GOT3 (cell line): ENCODE measurements at places on chromosomes 5 and 9.

DNA sequence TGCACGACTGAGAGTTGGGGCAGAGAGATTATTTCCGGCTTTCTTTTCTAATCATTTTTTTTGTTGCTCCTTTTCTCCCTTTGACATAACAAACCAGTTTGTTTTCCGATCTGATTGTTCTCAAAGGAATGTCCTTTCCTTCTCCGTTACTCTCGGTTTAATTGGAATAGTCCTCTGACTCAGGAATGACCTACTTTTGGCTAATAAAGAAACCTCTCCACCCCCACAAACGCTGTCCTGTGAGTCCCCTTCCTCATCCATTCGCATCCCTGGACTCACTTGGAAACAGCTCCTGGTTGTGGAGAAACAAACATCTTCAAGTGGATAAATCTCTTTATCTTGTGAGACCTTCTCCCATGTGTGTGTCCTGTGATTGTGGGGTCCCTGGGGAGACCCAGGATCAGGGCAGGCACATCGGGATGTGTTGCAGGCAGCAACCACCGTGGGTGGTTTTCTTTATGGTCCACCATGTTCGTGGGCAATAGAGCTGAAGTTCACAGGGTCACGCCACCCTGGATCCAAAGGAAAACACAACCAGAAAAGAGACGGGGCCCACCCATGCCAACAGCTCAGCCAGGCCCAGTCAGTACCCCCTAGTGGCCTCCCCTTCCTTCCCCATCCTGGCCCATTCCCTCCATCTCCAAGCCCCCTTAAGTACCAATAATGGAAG, 45.2 kb upstream of the NEK6 start:
- no peak for DNase-seq

DNA sequence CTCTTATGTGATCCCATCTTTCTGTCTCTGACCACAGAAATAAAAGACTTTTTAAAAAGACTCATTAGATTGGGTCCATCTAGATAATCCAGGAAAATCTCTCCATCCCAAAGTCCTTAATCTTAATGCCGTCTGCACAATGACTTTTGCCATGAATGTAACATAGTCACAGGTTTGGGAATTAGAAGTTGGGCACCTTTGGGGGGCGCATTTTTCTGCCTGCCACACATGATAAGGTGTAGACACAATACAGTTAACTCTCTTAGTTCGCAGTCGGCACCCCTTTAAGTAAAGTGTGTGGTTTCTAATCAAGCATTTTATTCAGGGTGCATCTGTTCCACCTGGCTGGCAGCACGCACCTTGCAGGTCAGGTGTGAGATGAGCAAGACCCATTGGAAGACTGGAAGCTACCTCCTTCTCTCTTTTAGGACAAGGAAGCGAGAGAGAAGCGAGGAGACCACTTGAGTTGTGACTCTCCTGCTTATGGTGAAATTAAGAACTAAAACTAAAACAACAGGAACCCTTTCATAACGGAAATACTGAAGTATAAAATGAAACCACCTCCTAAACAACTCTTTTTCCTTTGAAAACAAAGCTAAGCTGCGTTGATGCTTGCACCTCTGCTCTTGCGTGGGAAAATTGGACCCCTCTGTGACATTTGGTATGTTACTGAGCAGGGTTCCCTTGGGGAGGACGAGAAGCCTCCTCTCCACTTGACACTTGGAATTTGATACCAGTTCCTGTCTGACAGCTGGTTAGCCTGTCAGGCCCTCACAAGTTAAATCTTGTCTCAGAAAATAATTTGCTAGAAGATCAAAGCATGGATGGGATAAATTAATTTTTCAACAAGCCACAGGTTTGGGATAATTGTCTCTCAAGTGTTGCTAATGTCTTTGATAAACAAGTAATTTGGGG, 304.6 kb upstream of the DMRT1 start:
- no peak for DNase-seq

- DNase-seq: no peak
These were observed 406.9 kb upstream of the ACTBL2 start for GRCh38 chr5:57889558-57889957.

DNA sequence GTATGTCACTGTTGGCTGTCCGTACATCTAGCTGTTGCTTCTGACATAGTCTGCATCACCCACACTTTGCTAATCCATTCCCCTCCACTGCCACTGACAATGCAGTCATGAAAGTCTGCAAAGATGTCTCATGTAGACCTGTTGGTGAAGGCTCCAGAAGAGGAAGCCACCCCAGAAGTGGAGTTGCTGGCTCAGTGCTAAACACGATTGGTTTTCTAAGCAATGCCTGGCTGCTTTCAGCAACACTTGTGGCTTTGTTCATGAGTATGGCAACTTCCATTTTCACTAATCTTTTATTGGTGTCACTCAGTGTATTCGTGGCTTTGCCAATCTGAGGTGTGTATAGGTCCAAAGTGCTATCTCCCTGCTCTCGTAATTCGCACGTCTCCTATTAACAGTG, 288.1 kb downstream of the GADD45G start:
- DNase-seq: no peak

- no peak for DNase-seq
These were observed 71.8 kb downstream of the FRMD3 start for GRCh38 chr9:83466351-83466750.

DNA sequence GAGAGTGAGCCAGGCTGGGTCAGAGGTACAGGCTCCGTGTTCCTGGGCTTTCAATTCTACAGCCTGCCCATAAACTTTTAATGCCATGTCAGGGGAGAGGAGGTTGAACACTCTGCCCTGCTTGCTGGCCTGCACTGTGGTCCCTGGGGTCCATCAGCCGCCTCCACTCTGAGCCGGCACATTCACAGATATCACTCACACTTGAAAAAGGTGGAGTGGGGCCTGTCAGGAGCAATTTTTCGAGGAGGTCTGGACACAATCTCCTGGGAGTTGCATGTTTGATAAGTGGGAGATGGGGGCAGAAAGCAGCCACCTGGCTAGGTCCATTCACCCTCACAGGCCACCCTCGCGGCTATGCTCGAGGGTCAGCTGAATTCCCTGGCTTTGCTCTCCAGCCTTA, 22.9 kb downstream of the S1PR3 start:
- DNase-seq: no peak

- DNase-seq: no peak
These were observed 164.8 kb downstream of the ARHGAP26 start for GRCh38 chr5:142935014-142935413.

- DNase-seq: no peak
These were observed 143.5 kb downstream of the NFIB start for GRCh38 chr9:14170392-14170931.

- no peak for DNase-seq
These were observed 303.1 kb downstream of the CDH12 start for GRCh38 chr5:22549876-22550671.

DNA sequence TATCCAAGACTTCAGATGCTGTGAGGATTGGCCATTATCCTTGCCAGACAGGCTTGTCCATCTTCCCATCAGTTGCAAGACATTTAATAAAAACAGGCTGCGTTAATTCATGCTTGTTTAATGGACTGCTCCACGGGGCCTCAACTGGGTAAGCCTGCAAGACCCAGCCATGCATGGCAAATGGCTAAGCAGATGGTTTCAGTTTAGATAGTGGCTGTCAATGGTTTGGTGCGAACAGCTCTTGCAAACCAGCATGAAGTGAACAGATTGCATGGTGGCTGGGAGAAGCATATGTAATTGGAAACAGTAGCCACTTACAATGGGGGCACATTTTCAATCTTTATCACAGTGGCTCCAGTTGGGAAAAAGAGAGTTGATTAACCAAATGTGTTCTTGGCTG, 628.2 kb upstream of the KLF4 start:
- no peak for DNase-seq

DNA sequence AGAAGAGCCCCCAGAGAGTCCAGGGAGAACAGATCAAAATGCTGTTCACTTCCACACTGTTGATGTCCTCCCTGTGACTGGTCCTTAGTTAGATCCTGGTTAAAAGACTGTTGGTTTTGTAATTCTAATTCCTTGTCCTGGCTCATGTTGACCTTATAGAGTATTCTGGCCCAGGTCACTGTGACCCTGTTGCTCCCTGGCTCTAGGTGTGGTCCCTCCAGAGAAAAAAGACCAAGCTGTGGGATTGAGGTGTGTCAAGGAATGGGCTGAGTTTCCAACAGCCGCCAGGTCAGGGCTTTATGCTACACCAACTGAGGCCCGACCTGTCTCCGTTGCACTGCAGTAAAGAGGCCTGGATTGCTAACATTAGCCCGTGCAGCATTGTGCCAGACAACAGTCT, 241.0 kb upstream of the MSX2 start:
- DNase-seq: no peak

DNA sequence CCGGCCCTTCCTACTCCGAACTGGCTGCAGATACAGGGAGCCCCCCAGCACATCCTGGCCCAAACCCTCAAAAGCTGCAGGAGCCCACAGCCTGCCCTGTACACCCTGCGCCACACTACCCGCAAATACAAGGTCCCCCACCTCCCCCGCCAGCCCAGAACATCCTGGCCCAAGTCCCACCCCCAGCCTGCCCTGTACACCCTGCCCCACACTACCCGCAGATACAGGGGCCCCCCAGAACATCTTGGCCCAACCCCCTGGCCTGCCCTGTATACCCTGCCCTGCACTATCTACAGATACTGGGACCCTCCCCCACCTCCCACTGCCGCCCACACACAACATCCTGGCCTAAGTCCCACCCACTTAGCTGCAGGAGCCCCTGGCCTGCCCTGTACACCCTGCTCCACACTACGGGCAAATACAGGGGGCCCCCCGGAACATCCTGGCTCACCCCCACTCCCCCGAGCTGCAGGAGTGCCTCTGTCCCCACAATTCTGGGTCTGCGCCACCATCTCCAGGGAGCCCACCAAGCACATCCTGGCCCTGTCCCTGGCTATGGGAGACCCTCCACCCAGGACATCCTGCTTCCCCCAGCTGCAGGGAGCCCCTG, 8.3 kb downstream of the LPCAT1 start:
- DNase-seq: no peak

- DNase-seq: no peak
These were observed 33.0 kb downstream of the FAM240B start for GRCh38 chr9:38686933-38687332.

DNA sequence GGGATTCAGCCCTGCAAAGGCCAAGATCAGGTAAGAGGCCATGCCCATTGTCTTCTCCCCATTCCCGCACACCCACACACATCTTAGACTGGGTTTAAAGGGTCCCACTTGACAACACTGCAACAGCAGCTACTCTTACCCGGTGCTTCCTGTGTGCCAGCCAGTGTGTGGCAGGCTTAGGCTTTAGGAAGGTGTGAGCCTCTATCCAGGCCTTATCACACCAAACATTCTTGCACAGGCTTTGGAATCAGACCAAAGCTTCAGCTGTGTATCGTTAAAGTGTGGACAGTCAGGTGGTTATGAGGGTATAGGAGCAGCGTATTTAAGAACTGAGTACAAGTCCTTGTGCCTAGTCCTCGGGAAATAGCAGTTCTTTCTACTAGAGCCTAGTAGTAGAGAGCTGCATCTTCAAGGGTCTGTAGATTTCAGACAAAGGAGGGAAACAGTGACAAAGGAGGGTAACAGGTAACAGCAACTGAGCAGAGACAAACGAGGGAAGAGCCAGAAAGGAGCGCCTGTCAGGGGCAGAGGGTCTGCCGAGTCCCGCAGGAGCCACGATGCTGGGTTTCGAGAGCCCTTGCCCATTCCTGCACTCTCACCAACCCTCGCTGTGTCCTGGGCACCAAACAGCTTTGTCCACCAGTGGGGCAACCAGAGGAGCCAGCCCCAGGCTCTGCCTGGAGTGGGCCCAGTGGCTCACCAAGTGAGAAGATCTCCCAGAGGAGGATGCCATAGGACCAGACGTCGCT, 30.9 kb downstream of the CSF1R start:
- DNase-seq: no peak
